Activated naive CD8-positive, alpha-beta T cell treated with anti-CD3 and anti-CD28 coated beads for 36 hours (primary cell): ENCODE measurements at places on chromosomes 5 and 9. TPM values are rescaled to one million over a fixed set of nuclear protein-coding genes. Genes with fewer than 3 reads are reported as not detected.

GRCh38 chr5:81638471-81638870, 112.4 kb downstream of the SSBP2 start:
- no peak overlapping the region for H3K4me3 ChIP-seq
- H3K36me3 ChIP-seq = peaks cover 6% of the 10 kb centered on the region
- no peak overlapping the region for H3K27ac ChIP-seq
- peaks cover 2% of the 10 kb centered on the region for H3K4me1 ChIP-seq
- no peaks in the 10 kb centered on the region for H3K27me3 ChIP-seq

- no peak overlapping the region for H3K27ac ChIP-seq
- no peaks in the 10 kb centered on the region for H3K36me3 ChIP-seq
- H3K27me3 ChIP-seq = peaks cover 4% of the 10 kb centered on the region
- no peaks in the 10 kb centered on the region for H3K4me1 ChIP-seq
These were observed 39.2 kb downstream of the PDZD2 start for GRCh38 chr5:31678180-31678579.

- no peak overlapping the region for H3K4me3 ChIP-seq
- H3K27ac ChIP-seq = no peak overlapping the region
- no peaks in the 10 kb centered on the region for H3K36me3 ChIP-seq
- peaks cover 25% of the 10 kb centered on the region for H3K27me3 ChIP-seq
- DNase-seq = no peak
These were observed 152.1 kb downstream of the PCSK1 start for GRCh38 chr5:96280946-96281393.

DNA sequence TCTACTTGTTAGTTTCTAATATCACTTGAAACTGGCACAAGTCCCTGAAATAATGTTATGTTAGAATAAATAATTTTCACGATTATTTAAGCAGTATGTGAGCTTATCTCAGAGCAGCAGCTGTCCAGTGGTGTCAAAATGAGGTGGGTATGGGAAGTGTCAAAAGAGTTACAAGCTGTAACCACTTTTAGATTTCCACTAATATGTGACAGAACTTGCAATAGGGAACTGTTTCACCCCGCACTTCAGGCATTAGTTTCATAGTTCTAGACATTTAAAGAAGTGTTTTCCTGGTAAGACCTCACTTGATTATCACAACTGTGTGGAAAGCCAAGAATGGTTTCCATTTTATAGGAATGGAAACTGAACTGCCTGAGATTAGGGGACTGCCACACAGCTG, 2.9 kb upstream of the ISCA1 start:
- no peak for DNase-seq
- H3K36me3 ChIP-seq = peaks cover 7% of the 10 kb centered on the region
- H3K4me1 ChIP-seq = peaks cover 23% of the 10 kb centered on the region
- no peak overlapping the region for H3K27ac ChIP-seq

DNA sequence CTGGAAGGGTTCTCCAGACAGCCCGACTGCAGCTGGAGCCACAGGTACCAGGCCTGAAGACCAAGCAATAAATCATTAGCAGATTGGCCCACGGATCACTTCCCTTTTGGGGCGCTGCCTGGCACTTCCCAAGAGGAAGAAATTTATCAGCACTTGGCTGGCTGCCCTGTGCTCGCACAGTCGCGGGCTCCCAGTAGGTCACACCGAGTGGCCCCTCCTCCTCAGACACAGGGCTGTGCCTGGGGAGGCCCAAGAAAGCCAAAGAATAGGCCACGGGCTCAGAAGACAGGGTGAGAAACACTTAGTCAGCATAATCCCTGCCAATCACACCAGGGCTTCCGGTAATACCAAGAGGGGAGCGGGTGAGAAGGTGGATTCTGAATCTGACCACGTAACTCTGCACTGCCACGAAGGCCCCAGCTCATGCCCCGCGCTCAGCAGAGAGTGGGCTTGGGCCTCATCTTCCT, 115.7 kb upstream of the MSX2 start:
- peaks cover 11% of the 10 kb centered on the region for H3K27me3 ChIP-seq
- H3K4me1 ChIP-seq = no peaks in the 10 kb centered on the region
- H3K4me3 ChIP-seq = no peak overlapping the region

The IL13 gene
- 0.44 TPM for total RNA-seq

DNA sequence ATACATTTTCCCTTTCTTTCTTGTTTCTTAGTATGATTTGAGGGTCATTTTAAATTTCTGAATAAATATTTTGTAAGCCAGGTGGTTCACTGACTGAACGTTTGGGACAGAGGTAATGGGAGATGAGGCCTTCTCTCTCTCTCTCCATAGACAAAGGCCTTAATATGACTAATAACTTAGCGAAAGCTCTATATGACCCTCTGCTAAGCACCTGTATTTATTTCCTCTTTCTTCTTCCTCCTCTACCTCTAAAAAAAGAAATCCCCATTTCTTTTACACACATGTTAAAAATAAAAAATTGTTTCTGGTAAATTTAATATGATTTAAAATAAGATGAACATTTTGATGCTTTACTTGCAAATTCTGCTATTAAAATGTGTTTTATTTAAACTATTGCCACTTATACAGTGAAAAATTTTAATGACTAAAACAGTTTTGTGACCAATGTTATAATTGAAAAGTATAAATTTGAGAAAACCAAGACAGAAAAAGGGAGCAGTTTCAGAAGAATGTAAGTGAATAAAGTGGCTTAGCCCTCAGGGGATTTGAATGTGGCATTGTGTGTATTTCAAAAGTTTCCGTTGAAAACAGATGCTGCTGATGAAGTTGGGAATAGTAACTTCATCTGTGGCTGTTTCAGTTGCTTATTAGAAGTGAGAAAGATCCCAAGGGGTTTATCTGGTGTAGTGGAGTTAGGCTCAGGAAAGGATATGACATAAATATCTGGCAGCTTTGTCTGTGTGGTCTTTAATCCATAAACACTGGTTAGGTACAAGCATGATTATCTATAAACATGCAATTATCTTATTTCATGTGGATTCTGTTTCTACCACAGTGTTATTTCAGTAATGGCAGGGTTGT, 128.6 kb upstream of the GRHPR start:
- no peak overlapping the region for H3K4me3 ChIP-seq
- H3K27ac ChIP-seq = peak overlapping the region; percentile 87

DNA sequence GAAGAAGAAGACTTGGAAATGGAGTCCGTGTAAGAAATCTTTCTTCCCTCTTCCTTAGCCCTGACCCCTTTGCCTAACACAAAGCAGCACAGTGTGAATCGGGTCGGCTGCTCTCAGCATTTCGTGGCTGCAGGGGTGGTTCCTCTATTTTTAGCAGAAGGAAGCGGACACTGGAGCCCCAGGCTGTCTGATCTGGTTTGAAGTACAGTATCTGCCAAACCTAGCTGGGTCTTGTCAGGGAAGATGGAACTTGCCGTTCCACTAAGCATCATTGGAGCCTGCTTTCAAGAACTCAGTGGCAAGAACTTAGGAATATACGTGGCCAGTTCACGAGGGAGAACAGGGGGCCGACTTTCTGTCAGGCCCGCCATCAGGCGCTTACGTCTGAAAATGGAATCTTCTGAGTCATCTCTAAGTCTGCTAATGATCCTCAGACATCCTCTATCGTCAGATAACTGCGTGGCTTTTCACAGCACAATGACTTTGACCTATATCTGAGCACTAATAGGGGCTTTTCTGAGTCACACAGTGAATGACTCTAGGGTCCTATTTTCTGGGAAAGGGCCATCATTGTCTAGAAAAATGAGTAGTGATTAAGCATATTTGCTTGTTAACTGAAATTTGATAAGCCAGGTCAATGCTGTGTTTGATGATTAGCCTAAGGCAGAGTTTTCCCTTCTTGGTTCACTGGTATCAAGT, 43.3 kb upstream of the NCS1 start:
- peak; percentile 69 for DNase-seq
- peaks cover 46% of the 10 kb centered on the region for H3K36me3 ChIP-seq
- no peaks in the 10 kb centered on the region for H3K27me3 ChIP-seq
- H3K4me3 ChIP-seq = peak overlapping the region; percentile 76
